ENCODE measurements at places on chromosomes 2 and 18.

DNA sequence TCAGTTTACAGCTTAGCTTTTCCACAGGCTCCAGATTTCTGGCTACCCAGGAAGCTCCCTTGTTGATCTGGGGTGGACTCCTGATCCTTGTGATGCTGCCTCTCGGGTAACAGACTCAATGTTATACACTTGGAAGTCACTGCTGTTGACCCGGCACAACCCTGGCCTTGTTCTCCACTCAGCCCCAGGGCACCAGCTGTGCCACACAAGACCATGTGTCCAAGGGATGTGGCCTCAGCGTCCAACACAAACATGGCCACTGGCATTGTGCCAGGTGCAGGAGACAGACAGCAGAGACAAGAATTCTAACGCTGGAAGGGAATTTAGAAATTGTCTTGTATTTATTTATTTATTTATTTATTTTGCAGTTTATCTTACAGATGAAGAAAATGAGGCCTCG lies 39.0 kb upstream of the PPP4R1 start:
- no peak for DNase-seq

GRCh38 chr18:69659142-69659651 lies 258.5 kb downstream of the DOK6 start:
- DNase-seq: no peak

GRCh38 chr18:59907660-59908059 lies 7.9 kb downstream of the PMAIP1 start:
- DNase-seq: no peak

DNA sequence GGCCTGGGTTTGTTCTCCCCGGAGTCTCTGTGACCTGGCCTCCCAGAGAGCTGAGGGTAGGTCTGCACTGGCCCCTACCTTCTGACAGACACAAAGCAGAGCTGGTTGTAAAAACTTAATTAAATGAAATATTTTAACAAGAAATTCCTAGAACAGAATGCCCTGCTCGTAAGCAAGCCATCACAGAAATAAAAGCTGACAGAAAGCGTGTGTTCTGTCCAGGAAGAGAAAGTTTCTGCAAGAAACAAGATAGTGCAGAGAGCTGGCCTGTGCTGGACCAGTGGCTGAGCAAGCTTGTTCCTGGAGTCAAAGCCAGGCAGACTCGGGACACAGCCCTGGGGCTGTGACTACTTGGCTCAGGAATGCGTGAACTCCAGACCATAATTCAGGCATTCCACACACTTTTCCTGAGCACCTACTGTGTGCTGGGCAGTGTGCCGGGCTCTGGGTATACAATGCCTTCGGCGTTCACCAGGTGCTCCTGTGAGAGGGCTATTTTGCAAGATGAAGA lies 51.6 kb downstream of the APOB start:
- no peak for DNase-seq
